ENCODE measurements at places on chromosomes 12 and 14.

DNA sequence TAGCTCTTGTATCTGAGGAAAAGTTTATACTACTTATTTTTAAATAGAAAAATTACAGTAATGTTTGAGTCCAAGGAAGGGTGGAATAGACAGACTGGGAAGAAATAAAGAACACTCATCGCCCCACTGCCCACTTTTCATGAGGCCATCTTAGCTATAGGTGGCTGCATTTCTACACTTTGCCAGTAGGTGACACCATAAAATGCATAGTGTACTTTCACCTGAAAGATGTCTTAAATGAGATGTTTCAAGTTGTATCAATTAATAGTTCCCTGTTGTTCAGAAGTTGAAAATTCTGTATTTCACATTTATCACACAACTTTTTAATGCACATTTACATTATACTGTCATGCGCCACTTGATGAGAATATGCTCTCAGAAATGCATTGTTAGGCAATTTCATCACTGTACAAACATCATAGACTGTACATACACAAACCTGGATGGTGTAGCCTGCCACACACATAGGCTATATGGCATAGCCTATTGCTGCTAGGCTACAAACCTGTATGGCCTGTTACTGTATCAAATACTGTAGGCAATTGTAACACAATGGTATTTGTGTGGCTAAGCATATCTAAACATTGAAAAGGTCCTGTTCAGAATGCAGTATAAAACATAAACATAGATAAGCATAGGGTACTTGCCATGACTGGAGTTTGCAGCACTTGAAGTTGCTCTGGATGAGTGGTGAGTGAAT, 27.6 kb downstream of the PMCH start:
- no peak for DNase-seq

- DNase-seq, result no peak
These were observed 126.0 kb upstream of the CNTN1 start for GRCh38 chr12:40566271-40566670.

- DNase-seq, result no peak
These were observed 58.3 kb upstream of the EEA1 start for GRCh38 chr12:92987362-92987761.

GRCh38 chr12:99029511-99030271, 384.6 kb downstream of the APAF1 start:
- DNase-seq, result no peak

Measured in C1 segment of cervical spinal cord (tissue), 14 donors.